ENCODE measurements at places on chromosomes 6 and 20.

GRCh38 chr20:2297357-2297728 is 1.5 kb downstream of the TGM3 start:
- DNase-seq, result no peak

- DNase-seq, result no peak
Observed at GRCh38 chr6:168562576-168563151, 121.7 kb downstream of the SMOC2 start.

GRCh38 chr6:134840086-134840867 is 109.6 kb downstream of the ALDH8A1 start:
- DNase-seq, result no peak

DNA sequence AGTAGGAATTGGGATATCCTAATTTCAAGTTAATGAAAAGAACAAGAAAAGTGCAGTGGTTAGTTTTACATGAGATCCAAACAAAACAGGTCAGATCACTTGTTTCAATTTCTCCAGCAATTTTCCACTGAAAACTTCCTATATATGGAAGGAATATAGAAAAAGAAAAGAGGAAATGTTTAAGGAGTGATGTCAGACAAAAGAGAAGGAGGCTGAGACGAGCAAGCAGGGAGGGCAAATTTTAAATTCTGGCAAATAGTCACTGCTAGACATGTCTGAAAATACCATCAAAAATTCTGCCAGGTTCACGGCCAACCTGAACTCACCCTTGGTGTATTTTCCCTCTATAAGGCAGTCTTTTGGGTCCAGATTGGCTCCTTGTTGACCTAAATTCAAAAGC is 9.5 kb upstream of the NUP153 start:
- DNase-seq, result no peak

- DNase-seq, result no peak
Observed at GRCh38 chr6:145530454-145530853, 204.9 kb downstream of the EPM2A start.

- DNase-seq, result no peak
Observed at GRCh38 chr6:23851522-23851921, 274.5 kb upstream of the NRSN1 start.

DNA sequence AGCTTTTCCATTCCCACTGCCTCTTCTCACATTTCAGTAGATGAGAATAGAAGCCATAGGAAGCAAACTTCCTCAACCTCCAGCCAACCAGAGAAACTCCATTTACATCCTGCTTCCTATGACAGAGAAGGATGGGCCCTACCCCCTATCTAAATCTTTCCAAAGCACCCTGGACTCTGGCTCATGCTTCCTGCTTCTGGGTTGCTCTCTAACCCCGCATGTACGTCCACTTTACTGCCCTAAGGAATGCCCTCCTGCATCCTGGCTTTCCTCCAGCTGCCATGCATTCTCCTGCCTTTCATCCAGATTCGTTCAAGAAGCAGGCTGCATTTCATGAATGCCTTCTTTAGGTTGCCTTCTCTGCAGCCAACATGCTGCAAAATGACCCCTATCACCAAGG is 91.9 kb downstream of the FAM217A start:
- no peak for DNase-seq

GRCh38 chr6:152975204-152975915 is 7.5 kb downstream of the FBXO5 start:
- no peak for DNase-seq

GRCh38 chr6:170289951-170290295 is 955 bp downstream of the DLL1 start:
- DNase-seq, result no peak

- no peak for DNase-seq
Observed at GRCh38 chr20:17083738-17084137, 143.1 kb upstream of the PCSK2 start.

DNA sequence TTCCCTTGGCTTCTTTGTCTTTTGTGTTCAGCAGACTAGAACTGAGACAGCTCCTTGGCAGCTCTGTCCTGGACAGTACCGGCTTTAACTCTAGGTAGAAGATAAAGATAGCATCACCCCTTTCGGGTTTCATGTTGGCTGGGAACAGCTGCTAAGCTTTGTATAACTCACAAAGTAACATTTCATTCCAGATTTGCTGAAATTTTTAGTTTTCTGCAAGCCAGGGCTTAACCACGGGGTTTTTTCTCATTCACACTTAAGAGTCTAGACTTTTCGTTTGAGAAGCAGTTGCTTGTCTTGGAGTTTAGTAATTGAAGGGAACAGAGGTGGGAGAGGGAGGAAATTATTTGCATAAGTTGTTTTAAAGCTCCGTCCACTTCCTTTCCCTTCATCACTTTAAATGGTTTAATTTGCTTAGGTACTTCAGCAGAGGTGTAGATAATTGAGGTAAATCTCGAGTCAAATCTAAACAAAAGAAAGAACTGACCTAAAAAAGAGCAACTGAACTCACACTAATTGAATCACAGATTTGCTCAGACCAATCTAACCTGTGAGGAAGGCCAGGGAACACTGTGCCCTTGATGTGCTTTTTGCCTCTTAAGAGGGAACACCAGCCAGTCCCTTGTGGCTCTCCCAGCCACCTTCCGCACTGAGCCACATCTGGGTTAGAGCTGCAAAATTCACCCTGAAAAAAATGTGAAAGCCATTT is 48.3 kb downstream of the RREB1 start:
- DNase-seq, result peak; percentile 86

GRCh38 chr6:101770116-101770515 is 376.6 kb downstream of the GRIK2 start:
- DNase-seq, result no peak

- no peak for DNase-seq
Observed at GRCh38 chr6:47042275-47042791, at the start of gene ADGRF1. Gene ADGRF1, minus strand, starts transcription at chr6:47042332. Its CDS starts 13,271 bp downstream, at chr6:47029061.

DNA sequence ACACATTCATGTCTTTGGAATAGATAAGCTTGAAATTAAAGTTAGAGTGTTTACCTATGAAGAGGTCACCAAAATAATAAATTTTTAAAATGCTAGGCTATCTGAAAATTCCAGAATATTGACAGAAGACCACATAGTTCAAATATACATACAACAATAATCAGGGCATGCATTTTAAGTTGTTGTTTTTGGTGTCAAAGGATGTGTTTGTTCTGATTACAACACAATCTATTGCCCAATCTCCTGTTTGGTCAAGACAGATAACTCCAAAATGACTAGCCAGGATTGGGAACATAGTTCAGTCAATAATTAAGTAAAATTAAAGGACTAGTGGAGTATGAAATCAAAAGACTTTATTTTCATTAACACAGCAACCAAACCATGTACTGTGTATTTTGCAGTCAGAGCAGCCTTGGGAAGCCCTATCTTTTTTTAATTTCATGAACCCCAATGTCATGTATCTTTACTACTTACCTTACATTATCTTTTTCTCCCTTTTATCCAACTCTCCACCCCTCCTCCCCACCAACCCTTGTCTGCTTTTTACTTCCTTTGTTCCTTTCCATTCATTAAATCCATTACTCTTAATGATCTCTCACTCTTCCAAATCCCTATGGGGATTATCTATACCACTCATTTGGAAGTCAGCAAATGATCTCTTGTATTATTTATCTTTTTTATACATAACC is 111.2 kb downstream of the CDK19 start:
- no peak for DNase-seq

DNA sequence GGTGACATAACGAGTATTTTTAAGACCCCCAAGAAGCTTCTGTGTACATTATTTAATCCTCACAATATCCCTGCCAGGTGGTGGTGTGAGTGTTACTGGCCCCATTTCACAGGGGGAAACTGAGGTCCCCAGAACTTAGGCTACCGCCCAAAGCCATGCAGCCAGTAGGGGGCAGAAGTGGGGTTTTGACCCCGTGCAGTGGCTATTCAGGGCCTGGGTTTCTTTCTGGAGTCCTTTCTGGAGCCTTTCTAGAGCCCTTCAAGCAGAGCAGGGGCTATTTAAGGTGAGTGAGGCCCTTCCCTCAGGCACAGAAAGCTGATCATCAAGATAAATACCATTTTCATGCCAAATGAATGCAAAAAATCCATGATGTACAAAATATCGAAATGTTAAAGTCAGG is 59.0 kb downstream of the CTCFL start:
- DNase-seq, result no peak

DNA sequence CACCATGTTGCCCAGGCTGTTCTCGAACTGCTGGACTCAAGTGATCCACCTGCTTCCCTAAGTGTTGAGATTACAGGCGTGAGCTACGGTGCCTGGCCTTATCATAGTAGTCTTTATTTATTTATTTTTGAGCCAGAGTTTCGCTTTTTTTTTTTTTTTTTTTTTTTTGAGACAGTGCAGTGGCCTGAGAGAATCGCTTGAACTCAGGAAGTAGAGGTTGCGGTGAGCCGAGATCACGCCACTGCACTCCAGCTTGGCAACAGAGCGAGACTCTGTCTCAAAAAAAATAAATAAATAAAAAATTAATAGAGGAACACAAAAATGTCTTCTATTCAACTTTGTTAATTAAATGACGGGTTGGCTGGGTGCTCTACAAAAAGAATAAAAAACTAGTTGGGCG is 12.9 kb downstream of the MAPRE1 start:
- no peak for DNase-seq

DNA sequence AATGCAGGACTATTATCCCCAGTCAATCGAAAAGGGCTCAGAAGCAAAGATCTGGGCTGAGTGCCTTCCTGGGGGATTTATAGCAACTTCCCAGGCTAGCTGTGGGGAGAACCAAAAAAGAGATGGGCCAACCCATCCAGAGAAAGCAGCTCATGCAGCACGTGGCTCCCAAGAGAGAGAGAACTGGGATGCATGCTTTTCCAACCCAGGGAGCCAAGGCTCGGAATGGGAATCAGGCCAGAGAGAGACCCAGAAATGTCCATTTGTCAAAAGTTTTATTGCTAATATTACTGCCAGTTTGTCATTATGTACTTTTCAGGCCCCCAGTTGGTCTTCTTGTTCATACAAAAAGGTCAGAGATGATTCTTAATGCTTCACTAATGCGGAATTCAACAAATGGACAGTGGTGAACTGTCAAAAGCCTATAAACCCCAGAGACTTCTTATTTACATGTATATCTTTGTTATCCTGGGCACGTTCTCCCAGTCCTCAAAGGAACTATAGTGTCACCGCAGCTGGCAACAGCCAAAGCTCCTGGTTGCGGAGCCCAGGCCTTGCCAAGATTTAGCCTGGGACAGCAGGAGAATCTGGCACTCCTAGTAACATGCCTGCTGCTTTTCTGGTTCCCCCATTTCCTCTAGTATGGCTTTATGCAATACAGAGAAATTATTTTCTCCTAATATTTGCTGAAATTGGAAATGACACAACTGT is 139.1 kb upstream of the POU3F2 start:
- DNase-seq, result no peak

DNA sequence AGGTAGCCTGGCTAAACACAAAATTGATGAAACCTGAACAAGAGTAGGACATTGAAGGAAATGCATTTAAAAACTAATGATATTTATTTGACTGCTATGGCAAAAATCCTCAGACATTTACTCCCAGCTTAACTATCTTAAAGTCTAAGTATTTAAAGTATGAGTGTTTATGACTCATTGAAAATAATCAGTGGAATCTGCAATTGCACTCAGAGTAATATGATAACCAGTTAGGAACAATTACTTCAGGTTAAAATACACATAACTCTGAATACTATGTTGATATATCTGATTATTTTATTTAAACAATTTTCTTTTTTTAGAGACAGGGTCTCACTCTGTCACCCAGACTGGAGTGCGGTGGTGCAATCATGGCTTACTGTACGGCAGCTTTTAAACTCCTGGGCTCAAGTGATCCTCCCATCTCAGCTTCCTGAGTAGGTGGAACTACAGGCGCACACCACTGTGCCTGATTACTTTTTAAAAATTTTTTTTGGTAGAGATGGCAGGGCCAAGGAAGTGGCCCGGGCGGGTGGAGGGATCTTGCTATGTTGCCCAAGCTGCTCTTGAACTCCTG is 43.9 kb downstream of the FILIP1 start:
- no peak for DNase-seq

DNA sequence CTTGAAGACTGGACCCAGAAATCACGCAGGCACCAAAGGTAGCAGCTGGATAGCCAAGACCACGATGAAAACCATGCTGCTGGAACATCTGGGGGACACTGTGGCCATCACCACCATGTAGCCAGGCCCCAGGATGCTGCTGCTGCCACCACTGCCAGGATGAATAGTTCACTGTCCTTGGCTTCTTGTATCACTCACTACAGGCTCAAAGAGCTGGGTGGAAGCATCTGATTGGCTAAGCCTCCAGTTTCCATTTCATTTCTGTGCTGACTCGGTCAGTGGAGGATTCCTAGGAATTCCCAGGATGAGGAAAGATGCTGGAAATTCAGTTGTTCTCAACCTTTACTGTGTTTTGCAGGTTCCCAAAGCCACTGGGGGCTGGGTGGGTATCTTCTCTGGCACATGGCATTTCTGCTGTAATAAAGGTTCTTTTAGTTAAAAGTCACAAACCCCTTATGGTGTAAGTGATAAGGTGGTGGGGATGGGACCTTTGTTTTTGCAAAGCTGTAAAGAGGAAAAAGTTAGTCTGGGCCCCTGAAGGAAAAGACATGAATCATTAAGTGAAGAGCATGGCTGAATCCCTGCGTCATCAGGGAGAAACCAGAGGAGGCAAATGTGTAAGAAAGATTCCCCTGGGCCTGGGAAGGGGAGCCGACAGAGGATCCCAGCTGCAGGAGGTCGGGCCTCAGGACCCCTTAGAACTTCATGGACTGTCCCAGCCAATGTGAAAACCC is 75.6 kb upstream of the RNF24 start:
- DNase-seq, result no peak

DNA sequence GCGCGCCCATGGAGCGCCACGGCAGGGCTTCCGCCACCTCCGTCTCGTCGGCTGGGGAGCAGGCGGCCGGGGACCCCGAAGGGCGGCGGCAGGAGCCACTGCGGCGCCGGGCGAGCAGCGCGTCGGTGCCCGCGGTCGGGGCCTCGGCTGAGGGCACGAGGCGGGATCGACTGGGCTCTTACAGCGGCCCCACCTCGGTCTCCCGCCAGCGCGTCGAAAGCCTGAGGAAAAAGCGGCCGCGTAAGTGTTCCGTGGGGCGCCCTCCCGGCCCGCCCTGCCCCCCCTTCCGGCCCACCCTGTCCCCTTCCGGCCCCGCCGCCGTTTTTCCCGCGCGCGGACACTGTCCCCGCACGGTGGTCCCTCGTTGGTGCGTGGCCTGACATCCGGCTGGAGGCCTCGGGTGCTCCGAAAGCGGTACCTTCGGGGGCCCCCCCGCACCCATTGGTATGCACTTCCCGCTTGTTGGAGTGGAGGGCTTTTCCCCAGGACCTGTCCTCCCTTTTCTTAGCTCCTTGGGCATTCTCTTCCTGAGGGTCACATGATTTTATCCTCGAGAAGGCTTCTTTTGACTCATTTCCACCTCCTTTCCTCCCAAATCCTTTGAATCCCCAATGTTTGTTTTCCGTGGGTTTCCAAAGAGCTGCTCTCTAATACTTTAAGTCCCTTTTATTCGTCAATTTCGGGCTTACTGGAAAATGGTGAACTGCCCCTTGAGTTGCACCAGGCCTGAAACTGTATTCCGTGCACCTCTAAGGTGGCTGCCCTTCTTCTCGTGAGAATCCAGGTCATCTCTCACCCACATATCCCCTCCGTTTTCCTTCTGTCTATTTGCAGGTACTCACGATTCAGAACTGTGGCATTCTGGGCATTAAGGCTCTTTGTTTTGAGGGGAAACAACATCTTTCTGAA is 556 bp downstream of the PANK2 start:
- DNase-seq, result no peak
